A549 treated with dexamethasone at 1 μM for 4 hours (cell line): ENCODE measurements at places on chromosomes 6 and 20. TPM values are rescaled to one million over a fixed set of nuclear protein-coding genes. Genes with fewer than 3 reads are reported as not detected.

The SENP6 gene
- 32.6 to 34.8 TPM (median 32.8 TPM) in 5 replicates for total RNA-seq

The C6orf15 gene
- 0.07 TPM in 1 of 5 replicates, not detected in the others for total RNA-seq

The PPP1R18 gene
- 37.7 to 47.4 TPM (median 43.5 TPM) in 5 replicates for total RNA-seq

The AIG1 gene
- total RNA-seq, result 24.1 to 27.5 TPM (median 25.6 TPM) in 5 replicates

The FAM217A gene
- not detected in 5 replicates for total RNA-seq

The PIM1 gene
- 10.2 to 15.0 TPM (median 13.7 TPM) in 5 replicates for total RNA-seq

The EPHA7 gene
- total RNA-seq, result 0.07 to 0.14 TPM (median 0.11 TPM) in 5 replicates

The SOX12 gene
- 17.7 to 28.2 TPM (median 27.1 TPM) in 5 replicates for total RNA-seq

The ZNF512B gene
- total RNA-seq, result 8.8 to 14.4 TPM (median 13.0 TPM) in 5 replicates

The VGLL2 gene
- not detected in 5 replicates for total RNA-seq
